ENCODE measurements at places on chromosomes 16 and 17.

GRCh38 chr17:82745524-82745923, 6.3 kb upstream of the TBCD start:
- no peak for DNase-seq

DNA sequence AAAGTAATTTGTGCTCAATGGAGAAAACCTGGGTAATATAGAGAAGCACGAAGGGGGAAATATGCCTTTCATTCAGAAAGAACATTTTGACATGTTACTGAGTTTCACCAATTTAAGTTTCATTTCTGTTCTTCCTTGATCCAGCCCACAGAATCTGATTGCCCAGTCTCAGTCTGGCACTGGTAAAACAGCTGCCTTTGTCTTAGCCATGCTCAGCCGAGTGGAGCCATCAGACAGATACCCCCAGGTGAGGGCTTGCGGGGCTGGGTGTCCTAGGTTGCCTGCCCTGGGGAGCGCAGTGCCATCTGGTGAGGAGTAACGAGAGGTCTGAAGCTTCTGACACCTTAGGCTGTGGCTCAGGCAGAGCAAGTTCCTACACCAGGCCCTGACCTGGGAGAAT, 17.7 kb downstream of the DDX19A start:
- no peak for DNase-seq

DNA sequence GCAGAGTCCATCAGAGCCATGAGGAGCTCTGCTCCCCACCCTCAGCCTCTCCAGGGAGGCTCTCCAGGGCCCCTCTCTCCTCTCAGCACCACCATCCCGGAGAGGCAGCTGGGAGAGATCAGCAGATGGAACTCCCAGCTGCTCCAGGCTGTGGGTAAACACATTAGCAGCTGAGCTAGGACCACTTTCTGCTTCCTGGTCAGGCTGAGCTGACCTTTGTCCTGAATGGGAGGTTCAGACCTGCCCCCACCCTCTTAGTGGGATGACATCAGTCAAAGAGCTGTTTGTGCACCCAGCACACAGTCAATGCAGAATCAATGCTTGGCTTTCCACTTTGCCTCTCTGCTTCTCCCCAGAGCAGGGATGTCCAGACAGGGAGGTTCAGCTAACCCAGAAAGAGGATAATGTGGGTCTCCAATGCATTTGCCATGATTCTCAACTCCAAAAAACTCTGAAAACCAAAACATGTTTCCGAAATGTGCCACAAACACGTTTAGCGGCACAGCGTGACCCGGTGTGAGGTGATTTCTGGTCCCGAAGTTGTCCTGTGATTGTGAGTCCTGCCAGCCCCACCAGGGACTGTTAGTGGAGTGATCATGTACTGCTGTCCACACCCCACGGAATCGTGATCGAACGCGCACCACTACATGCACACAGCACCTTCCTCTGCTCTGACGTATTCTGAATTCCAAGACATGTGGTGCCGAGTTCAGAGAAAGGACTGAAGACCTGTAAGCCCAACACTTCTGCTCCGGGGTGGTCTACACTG, 6.7 kb downstream of the GPR142 start:
- no peak for DNase-seq

- no peak for DNase-seq
Observed at GRCh38 chr16:373848-374615, 3.7 kb upstream of the MRPL28 start.

- DNase-seq: no peak
Observed at GRCh38 chr17:8002721-8003593, 542 bp downstream of the GUCY2D start.

DNA sequence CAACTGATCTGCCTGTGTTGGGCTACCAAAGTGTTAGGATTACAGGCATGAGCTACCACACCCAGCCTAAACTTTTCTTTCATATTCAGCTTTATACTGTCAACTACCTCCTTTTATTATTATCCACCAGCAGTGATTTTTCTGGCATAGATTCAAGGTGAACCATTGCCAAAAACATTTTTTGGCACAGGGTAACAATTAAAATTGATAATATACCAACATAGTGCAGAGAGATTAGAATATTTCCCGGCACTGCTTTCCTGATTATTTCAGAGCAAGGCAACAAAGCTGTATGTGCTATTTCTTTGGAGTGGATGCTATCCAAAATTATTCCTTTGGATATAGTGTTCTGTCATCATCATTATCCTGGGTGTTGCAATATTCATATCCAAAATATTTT, 781.6 kb upstream of the SOX9 start:
- DNase-seq: no peak

GRCh38 chr16:69397821-69398521, 12.2 kb upstream of the TERF2 start:
- DNase-seq: peak; percentile 80

DNA sequence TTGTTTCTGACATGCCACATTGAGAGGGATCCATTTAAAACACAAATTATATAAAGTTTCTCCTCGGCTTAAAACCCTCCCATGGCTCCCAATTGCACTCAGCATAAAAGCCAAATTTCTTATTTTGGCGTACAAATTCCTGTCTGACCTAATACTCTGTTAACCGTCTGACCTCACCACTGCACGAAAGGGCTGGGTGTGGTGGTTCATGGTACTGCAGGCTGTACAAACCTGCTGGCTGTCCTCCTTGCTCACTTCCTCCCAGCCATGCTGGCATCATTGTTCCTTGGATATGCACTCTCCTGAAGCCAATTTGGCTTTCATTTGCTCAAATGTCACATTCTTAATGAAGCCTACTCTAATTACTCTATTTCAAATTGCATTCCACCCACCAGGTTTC, 301.6 kb upstream of the C16orf82 start:
- no peak for DNase-seq

GRCh38 chr16:72818236-72818845, 229.6 kb downstream of the ZFHX3 start:
- DNase-seq: no peak

DNA sequence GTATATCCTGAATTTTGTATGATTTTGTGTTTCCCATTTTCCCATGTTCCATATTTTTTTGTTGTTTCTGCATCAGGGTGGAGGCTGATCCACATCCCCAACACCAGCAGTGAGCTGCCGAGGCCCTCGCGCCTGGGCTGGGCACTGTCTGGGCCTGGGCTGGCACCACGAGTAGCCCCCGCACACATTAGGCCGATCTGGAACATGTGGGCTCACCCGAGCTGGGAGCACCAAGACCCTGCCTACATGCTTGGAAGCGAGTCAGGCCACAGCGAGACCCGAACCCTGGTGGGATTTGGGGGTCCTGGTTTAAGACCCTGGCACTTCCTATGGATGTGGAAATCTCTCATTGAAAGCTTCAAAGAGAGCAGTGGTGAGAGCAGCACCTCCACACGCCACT, 8.5 kb downstream of the KCTD5 start:
- no peak for DNase-seq

GRCh38 chr17:51185763-51186332, 19.6 kb downstream of the NME2 start:
- no peak for DNase-seq

DNA sequence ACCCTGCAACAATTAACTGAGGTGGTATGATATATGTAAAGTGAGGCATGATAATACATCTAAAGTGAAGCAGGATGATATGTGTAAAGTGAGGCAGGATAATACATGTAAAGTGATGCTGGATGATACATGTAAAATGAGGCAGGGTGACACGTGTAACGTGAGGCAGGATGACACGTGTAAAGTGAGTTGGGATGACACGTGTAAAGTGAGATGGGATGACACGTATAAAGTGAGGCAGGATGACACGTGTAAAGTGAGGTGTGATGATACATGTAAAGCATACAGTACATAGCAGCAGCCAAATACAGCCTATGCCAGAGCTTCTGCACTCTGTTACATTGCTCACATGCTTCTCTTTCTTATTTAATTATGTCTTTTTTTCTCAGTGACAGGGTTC, 184.4 kb upstream of the FOXF1 start:
- DNase-seq: no peak

- DNase-seq: no peak
Observed at GRCh38 chr16:58425756-58426494, 33.7 kb downstream of the GINS3 start.

DNA sequence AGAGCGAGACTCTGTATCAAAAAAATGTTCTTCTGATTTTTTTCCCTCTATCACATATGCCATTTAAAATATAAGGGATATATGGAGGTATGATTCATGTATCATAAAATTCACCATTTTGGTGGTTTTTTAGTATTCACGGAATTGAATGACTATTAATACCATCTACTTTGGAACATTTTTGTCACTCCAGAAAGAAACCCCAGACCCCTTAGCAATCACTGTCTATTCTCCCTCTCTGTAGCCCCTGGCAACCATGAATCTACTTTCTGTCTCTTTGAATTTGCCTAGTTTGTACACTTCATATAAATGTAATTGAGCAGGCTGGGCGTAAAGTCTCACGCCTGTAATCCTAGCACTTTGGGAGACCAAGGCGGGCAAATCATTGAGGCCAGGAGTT, 75.9 kb downstream of the PRKCA start:
- DNase-seq: no peak

DNA sequence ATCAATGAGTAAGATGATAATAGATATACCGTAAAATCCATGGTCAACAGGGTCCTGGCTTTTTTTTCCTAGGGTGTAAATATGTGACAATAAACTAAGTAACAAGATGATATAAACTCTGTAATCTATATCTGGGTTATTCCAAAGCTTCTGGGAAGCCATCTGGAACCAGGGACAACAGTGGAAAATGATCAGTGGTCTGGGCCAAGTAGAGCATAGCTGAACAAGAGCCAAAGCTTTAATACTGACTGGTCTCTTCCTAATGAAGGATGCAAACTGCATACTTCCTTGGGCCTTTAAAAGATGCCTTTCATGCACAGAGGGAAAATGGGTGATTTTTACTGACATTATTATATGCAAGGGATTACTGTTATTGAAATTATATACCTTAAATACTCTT, 8.9 kb downstream of the CA10 start:
- DNase-seq: no peak

- DNase-seq: no peak
Observed at GRCh38 chr17:76078860-76079534, at the start of gene ZACN. Gene ZACN (plus strand): TSS chr17:76079182. CDS start chr17:76079265, 83 bp downstream.

GRCh38 chr17:4604111-4604644, 19.8 kb downstream of the SMTNL2 start:
- peak; percentile 67 for DNase-seq

DNA sequence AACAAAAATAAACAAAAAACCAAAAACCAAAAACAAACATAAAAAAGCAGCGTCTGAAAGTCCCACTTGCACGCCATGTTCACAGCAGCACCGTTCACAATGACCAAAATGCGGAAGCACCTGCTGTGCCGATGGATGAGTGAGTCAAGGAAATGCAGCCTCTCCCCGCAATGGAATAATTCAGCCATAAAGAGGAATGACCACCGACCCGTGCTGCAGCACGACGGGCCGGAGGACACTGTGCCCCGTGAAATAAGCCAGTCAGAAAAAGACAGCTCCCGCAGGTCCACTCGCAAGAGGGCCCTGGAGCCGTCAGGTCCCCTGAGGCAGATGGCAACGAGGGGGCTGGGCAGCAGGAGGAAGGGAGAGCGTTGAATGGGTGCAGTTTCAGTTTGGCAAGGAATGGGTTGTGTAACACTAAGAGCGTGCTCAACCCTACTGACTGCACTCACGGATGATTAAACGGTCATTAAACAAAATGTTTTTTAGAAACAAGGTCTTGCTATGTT, 5.1 kb downstream of the CLCN7 start:
- no peak for DNase-seq

- no peak for DNase-seq
Observed at GRCh38 chr17:47995241-47995935, 24.5 kb downstream of the CDK5RAP3 start.

GRCh38 chr17:70059071-70059470, 16.0 kb upstream of the KCNJ16 start:
- DNase-seq: no peak

- no peak for DNase-seq
Observed at GRCh38 chr17:74857191-74857590, 2.5 kb downstream of the GRIN2C start.

DNA sequence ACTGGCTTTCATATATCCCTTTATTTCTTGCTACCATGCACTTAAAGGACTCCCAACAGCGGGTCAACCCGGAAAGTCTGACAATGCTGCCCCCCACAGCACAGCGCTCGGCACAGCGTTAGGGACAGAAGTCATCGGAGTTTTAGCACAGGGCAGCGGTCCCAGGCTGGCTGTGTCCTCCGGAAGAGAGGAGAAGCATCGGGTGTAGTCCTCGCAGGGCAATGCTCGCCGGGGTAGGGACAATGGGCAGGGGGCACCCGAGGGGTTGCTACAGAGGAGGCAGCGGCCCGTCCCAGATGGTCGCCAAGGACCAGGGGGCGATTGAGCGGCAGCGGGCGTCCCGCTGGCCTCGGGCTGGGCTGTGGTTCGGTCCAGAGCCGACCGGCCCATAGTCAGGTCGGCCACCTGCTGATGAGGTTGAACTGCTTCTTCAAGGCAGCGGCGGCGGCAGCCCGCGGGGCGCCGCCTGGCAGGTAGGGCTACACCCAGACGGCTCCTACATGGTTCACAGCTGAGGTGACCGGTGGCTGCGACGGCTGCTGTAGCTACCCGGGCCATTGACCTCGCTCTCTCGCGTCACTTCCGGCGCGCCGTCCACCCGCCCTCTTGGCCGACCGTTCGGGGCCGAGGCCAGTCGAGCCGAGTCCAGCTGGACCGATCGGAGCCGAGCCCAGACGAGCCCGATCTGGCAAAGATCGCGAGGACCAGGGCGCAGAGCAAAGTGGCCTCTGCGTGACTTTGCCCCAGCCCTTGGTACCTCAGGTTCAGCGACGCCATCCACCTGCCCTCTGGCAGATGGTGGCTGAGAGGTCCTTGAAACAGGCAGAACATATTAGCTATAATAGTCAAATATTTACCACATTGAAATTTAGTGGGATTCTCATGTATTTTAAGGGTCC, 4.7 kb upstream of the LCMT1 start:
- DNase-seq: peak; percentile 85

- DNase-seq: no peak
Observed at GRCh38 chr17:67003231-67003630, 38.7 kb downstream of the CACNG4 start.

GRCh38 chr17:75059369-75060345, 12.6 kb downstream of the KCTD2 start:
- DNase-seq: peak; percentile 83

DNA sequence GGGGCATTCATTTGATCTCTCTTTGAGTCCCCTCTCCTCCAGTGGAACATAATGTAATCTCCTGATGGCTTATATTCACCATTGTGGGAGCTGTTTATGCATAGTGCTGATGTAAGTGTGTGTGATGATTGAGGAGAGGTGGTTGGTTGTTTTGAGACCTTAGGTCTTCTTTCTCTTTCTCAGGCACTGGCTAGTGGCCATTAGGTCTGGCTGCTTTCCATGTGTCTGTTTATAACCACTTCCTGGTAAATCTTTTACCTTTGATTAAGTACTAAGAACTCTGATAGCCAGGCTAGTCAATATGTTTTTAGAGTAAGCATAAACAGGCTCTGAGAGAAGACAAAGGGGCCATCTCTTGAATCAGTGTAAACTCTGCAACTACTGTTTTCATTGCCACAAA, 27.9 kb downstream of the VAT1L start:
- no peak for DNase-seq

All from fibroblast of gingiva (primary cell).